ENCODE measurements at places on chromosomes 4 and X.
A peak's percentile ranks its signal among the peaks of the same experiment; 100 is the strongest.

DNA sequence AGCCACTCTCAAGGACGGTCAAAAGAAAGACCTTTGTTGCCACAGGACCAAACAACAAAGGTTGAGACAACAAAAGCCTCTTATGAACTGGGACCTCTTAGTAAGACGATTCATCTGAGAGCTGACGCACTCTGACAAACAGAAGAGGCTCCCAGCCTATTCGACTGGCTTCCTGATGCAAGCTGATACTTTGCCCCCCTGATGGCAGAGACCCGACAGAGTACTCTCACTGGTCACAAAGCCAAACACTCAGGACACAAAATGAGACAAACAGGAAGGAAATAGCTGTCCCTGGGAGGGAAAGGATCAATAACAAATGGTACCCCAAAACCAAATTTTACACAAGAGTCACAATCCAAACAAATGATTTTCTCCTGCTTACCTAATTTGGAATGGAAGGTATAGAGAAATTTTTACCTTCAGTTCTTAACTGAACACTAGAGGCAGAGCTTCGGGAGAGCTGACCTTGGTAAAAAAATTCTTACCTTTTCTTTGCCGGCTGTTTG lies 75.2 kb upstream of the PLAC8 start:
- DNase-seq: no peak

DNA sequence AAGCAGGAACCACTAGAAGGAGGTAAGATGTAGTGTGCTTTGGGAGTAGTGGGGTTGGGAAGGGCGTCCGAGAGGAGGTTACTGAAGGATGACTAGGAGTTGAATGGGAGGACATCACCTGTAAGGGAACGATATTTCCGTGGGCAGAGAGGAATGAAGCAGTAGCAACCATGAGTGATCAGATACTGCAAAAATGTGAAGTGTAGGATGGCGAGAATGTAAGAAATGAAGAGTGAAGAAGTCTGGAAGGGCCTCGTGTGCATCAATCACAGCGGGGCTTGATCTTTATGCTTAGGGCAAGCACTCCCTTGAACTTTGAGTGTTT lies 594 bp downstream of the MSMO1 start:
- DNase-seq: no peak

- no peak for DNase-seq
Measured at GRCh38 chr4:24470666-24471485, 113.5 kb downstream of the DHX15 start.

DNA sequence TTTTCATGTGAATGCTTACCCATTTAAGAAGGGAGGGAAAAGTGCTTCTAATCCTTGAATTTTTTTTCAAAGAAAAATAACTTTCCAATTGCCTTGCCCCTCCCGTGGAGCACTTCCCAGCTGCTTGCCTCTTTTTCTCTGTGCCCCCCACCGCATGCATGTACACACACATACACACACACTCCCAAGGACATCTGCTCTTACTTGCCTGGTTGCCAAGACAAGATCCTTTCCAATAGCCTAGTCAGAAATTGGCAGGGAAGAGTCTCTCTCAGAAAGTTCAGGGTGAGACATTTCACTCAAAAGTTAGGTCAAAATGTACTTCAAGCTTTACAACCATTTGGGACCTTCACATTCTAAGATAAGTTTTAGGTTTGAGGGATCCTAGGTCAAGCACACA lies 10.9 kb downstream of the HHIP start:
- DNase-seq: peak; percentile 1

DNA sequence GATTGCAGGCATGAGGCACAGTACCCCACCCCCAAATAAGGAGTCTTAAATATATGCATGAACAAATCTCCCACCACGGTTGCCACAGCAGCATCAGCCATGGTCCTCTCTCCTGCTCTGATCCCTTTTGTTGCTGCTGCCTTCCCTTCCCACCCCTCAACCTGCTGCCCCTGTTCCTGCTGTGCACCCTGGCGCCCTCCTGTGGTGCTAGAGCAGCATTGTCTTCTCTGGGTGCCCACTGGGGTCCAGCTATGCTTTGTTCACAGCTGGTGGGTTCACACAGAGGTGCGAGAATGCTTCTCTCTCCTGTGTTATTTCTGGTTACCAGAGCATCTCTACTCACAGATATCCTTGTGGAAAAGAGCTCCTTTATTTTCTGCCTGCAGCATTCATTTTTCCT lies 116.2 kb downstream of the GATB start:
- no peak for DNase-seq
